ENCODE measurements at places on chromosomes 5 and 9. TPM values are rescaled to one million over a fixed set of nuclear protein-coding genes. Genes with fewer than 3 reads are reported as not detected.

GRCh38 chr5:95760273-95761191 lies 29.4 kb downstream of the RHOBTB3 start:
- peak; percentile 96 for DNase-seq

DNA sequence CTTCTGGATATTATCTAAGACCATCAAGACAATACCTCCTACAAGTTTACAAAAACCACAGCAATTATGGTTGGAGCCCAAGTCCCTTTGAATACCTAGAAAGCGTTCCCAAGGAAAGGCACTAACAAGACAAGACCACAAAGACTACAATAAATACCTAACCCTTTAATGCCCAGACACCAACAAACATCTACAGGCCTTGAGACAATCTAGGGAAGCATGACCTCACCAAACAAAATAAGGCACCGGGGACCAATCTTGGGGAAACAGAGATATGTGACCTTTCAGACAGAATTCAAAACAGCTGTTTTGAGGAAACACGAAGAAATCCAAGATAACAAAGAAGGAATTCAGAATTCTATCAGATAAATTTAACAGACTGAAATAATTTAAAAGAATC lies 37.8 kb downstream of the OXCT1 start:
- DNase-seq, result no peak

DNA sequence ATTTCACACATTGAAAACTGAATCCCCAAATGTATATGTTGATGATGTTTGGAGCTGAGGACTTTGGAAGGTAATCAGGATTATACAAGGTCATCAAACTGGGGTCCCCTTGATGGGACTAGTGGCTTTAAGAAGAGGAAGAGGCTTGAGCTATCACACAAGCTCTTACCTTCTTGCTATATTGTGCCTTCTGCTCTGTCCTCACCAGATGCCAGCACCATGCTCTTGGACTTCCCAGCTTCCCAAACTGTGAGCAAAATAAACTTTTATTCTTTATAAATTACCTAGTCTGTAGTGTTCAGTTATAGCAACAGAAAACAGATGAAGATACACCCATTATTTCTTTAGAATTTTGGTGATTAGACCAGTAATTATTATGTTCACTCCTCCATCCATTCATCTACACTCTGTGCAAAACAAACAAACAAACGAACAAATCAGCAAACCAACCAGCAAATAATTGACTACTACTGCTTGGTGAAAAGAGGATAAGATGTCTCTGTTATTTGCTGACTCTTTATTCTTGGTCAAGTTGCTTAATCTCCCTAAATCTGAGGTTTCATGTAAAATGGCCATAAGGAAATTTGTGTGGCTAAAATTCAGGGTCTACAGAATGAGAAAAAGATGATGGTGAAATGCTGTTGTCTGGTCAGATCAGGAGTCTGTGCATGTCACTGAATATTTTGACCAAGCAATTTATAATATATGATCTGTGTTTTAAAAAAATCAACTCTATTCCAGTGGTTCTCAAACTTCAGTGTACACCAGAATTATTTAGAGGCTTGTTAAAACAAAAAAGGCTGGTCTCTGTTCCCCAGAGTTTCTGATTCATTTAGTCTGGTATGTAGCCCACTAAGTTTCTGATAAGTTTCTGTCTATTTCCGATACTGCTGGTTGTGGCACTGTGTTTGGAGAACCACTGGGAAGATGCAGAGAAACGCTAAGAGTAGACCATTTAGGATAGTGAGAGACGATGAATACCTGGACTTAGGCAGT lies 854.1 kb downstream of the MAT2B start:
- DNase-seq, result no peak

DNA sequence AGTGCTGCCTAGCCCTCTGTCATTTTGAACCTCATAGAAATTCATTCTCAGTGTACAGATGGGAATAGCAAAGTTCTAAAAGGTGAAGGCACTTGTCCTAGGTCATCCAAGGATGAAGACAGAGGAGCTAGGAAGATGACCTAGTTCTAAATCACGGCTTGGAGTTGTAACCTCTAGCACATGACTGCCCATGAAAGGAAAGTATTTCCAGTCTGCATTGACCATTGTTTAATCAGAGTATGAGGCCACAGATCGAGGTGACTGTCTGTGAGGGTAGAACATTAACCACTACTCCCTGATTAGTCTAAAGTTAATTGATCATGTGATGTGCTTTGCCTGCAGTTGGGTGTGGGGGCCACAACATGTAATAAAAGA lies 674 bp upstream of the TNFSF15 start:
- no peak for DNase-seq

DNA sequence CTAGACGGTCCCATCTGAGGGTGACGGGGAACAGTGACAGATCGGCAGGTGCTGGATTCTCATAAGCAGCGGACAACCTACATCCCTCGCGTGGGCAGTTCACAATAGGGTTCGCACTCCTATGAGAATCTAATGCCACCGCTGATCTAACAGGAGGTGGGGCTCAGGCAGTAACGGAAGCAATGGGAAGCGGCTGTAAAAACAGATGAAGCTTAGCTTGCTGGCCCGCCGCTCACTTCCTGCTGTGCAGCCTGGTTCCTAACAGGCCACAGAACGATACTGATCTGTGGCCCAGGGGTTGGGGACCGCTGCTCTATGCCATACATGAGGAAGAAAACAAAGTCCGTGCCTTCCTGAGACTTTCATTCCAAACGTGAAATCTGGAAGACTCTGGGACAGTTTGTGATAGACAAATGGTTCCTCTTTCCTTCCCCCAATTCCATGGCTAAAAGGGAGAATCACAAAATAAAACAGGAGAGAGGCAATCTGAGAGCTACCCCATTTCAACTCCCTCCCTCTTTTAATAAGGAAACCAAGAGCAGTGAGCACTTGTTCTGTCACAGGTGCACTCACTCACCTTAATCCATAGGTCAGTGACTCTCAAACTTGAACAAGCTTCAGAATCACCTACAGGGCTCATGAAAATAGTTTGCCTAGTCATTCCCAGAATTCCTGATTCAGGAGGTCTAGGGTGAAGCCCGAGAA lies 12.1 kb downstream of the PDCL start:
- no peak for DNase-seq

DNA sequence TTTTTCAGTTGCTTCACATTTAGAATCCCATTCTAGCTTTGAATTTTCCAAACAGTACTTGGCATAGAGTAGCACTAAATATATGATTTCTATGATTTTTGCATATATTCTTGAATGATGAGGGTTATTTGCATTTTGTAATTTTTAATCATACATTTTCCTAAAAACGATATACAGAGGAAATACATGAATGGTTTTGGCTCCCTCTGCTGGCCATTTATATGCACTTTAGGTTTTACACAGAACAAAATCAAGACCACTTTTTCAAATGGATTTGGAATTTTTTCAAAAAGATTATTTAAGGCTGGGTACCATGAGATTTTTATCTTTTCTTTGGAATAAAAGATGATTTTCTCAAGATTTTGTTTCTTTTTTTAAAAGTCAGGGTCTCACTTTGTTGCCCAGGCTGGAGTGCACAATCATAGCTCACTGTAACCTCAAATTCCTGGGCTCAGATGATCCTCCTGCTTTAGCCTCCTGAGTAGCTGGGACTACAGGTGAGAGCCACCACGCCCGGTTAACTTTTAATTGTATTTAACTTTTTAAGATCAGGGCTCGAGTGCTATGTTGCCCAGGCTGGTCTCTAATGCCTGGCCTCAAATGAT lies 16.7 kb upstream of the COMMD10 start:
- DNase-seq, result peak; percentile 50

GRCh38 chr5:59025734-59026133 lies 442.9 kb downstream of the RAB3C start:
- DNase-seq, result no peak

DNA sequence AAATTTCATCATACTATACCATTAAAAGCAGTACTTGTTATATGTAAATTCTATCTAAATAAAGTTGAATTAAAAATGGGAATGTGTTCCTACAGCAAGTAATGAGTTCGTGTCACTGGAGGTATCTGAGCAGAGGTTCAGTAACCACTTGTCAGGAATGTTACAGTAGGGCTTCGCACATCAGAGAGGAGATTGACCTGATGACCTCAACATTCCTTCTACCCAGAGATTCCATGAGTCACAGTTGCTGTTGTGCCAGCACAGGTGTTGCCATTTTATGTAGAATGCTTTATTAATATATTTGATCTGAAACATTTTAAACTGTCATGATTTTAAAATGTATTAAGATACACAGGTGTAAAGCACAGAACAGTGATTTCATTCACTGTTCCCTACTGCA lies 60.3 kb downstream of the STX17 start:
- DNase-seq, result peak; percentile 61

DNA sequence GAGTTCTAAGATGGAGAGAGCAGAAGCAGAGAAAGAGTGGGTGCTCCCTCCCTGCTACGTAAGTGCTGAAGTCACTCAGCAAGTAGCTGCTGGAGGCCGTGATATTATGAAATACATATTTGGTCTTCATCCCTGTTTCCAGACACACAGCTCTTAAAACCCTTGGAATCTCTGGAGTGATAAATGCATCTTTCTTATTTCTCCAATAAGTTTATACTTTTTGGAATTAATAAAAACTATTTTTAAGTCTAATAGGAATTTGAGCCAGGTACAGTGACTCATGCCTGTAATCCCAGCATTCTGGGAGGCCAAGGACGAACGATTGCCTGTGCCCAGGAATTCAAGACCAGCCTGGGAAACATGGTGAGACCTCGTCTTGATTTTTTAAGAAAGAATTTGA lies 60.6 kb downstream of the AUH start:
- no peak for DNase-seq

DNA sequence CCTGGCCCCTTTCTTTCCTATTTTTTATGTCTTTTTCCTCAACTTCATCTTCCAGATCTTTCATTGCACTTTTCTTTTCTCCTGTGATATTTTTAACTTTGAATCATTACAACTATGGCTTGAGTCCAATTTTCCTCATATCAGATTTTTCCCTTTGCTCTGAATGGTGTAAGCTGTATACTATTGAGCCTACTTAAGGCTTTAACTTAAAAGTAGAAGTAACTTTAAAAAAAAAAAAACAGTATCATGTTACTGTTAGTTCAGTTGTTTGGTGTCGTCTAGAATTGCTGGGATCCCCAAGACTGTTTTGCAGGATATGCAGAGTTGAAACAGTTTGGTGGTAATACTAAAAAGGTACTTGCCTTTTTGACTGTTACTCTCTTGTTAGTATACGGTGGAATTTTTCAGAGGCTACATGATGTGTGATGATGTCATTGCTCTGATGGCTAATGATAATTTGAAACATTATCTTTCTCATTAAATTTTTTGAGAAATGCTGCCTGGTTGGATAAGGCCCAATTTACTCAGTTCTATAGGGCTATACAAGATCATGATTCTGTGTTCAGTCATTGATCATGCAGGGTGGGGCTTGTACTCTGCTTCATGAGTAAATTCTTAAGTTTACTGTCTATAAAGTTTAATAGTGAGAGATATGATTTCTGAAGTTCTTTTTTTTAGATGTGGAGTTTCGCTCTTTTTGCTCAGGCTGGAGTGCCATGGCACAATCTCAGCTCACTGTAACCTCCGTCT lies 8.8 kb downstream of the NAA35 start:
- DNase-seq, result peak; percentile 78

GRCh38 chr9:109834855-109835254 lies 54.9 kb downstream of the PALM2AKAP2 start:
- no peak for DNase-seq

DNA sequence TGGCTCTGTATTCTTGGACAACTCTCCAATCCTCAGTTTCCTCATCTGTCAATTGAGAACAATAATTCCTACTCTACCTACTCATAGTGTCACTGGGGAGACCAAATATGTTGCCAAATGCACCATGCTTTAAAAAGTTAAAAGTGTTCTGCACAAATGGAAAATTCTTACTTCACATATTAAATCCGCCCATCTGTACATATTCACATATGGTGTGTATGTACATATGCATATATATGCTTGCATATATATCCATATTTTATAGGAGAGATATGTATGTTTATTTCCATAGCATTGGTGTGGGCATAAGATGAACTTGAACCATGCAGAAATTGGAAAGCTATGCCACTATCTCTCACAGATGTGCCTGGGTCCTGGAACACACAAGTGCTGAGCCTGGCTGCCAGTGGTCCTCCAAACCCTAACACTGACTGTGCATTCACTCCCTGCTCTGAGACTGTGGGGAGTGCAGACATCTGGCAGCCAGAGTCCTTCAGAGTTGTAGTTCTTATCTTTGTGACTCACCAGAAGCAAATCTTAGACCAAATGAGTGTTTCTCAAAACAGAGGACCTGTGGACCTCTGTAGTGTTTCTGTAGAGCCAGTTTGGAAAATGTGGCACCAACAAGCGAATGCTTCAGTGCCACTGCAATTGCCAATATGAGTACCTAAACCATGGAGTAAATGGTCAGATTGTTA lies 168.7 kb downstream of the GRIA1 start:
- DNase-seq, result peak; percentile 54

GRCh38 chr9:12849486-12850003 lies 74.7 kb downstream of the LURAP1L start:
- no peak for DNase-seq

- peak; percentile 7 for DNase-seq
Measured at GRCh38 chr5:167295681-167296005, 995.8 kb upstream of the WWC1 start.

GRCh38 chr9:5813824-5814223 lies 19.1 kb downstream of the ERMP1 start:
- no peak for DNase-seq

DNA sequence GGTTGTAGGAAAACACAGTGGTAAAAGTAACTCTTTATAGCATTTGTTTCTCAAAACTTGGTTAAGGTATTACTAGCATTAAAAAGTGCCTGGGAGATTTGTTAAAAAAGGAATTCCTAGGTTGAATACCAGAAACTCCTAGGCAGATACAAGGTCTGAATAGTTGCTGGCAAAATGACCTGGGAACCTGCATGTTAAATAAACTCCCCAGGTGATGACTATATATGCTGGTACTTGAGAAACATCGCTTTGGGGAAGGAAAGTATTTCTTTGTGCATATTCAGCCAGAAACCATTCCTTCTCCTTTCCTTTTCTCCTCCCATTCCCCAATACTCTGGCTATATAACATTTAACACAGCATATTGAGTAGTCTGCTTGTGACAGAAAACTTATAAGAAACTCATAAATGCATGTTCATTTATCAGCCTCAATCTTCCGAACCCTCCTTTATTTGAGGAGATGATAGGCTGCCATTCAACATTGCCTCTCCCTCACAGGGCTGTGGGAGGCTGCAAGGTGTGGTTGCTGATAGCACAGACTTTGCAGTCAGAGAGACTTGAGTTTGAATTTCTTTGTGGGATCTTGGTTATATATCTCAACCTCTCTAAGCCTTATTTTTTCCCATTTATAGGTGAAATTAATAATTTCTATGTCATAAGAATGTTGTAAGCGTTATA lies 28.7 kb downstream of the PCSK1 start:
- DNase-seq, result no peak

- DNase-seq, result no peak
Measured at GRCh38 chr5:2119573-2119972, 236.8 kb upstream of the IRX4 start.

GRCh38 chr5:35754481-35754880 lies 102.2 kb upstream of the IL7R start:
- no peak for DNase-seq

- DNase-seq, result no peak
Measured at GRCh38 chr9:134358662-134359319, 32.5 kb downstream of the RXRA start.

OBP2B gene
- not detected for total RNA-seq

SLC36A2 gene
- total RNA-seq, result not detected

SPATA31D4 gene
- total RNA-seq, result not detected

CDC20B gene
- total RNA-seq, result not detected

IL13 gene
- total RNA-seq, result not detected

CNTLN gene
- 15.1 TPM for total RNA-seq

PHF24 gene
- not detected for total RNA-seq
